ENCODE measurements at places on chromosomes 5 and 9.

DNA sequence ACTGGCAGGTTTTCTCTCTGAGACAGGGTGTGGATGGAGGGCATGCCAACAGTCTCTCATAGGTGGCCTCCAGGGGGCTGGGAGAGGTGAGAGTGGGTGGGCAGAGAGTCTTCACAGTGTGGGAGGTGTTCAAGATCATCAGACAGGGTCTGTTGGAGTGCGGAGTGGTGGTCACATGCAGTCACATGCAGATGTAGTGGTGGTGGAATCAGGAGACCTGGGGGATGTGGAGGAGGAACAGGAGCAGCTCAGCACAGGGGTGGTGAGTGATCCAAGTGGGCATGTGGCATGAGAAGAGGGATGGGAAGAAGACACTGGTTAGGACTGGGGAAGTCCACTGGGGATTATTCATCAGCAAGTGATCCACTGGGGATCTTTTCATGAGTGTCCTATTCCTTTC, 5.8 kb downstream of the GM2A start:
- no peak for DNase-seq

DNA sequence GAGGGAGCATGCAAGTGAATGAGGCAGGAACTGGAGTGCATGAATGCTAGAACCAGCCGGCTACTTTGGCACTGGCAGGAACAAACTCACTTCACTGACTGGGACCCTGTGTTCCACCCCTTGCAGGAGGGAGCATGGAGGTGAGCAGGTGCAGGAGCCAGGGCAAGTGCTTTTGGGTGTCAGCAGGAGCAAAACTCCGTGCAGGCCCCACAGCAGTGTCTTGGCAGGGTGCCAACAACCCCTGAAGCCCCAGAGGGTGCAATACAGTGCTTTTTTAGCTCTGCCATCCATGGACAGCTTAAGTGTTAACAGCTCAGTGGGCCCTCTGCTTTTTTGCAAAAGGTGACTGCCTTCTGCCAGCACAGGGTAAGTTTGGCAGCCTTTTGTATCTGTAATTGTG, 245.8 kb upstream of the PCSK5 start:
- no peak for DNase-seq

DNA sequence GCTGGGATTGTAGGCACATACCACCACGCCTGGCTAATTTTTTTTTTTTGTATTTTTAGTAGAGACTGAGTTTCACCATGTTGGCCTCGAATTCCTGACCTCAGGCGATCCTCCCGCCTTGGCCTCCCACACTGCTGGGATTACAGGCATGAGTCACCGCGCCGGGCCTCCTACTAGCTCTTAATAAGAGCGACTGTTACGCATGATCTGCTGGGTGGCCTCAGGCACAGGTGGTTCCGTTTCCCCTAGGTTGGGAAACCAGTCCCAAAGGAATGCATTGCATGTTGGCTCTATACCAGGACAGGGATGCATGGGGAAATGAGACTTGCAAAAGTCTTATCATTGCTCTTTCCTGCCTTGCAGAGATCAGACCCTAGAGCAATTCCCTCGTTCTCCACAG, 184.7 kb upstream of the PPP1R26 start:
- no peak for DNase-seq

DNA sequence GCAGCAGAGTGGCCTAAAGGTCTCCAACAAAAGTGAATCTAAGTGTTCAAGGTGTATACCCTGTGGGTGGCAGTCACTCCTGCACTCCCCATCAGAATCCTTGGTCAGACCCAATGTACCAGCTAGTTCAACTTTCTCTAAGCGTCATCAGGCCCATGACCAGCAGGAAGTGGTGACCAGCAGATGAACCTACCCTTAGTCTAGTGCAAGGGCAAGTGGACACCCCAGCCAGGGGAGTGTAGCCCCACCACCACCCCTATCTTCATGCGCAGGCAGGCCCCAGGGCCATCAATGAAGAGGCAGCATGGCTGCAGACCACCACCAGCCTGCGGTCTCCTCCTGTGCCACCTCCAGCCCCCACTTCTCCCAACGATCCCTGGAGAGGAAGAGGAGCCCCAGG, 213.1 kb downstream of the AGTPBP1 start:
- DNase-seq: no peak

- no peak for DNase-seq
These were observed 13.6 kb downstream of the LPCAT1 start for GRCh38 chr5:1510151-1510561.

DNA sequence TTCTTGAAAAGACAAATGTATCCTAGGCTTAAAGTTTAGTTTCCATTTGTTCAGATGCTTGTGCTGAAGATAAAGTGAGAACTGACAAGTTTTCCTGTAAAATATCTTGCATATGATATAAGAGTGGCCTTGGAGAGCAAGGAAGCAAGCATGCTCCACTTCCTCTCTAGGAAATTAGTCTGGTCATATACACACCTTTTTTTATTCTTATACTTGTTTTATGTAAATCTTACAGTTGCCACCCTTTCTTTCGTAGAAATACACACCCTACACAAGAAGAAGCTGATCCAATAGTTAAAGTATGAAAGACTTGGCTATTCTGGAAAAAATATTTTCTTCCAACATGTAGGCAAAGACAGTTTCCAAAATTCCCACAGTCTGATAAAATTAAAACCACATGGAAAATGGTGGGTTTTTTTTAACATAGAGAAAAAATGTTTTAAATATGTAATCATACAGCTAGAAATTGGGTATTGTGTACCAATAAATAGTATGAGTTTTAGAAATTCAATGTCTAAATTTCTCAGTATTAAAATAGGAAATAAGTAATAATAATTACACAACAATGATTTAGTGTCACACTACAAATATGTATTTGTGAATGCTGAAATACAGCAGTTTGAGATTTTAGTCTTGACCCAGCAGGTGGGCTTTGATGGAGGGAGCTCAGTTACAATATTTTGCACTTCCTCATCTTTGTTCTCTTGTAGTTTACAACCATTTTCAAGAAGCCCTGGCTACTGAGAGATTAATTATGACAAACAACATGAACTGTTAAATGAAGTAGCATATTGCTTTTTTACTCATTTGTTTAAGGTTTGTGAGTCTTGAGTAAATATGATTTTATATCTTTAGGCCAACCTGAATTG, 185.7 kb upstream of the GNA14 start:
- no peak for DNase-seq

DNA sequence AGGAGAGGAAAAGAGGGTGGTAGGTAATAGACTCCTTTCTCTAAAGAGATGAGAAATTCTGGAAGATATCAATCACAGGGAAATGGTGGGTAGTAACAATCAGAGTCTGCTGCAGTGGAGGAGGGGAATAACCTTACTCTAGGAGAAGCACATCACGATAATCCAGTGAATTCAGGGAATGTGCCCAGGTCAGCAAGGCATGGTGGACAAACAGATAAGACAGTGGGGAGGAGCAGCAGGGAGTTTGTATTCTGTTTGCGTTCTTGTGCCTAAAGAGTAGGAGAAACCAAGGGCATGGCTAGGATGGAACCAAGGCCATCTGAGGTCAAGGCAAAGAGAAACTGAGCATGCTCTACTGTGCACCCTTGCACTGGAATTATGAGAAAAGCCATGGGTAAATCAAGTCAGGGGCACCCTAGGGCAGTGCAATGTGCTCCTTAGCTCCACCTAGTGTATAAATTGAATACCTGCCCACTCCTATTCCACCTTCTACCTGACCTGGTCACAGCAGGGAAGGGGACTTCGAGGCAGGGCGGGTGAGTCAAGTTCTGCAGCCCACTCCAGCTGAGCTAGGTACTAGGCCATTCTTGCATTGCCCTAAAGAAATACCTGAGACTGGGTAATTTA, 31.6 kb downstream of the RETREG1 start:
- DNase-seq: no peak

GRCh38 chr5:80181618-80182211, 74.1 kb downstream of the SERINC5 start:
- DNase-seq: no peak

GRCh38 chr9:19456996-19457692, 48.3 kb downstream of the ACER2 start:
- peak; percentile 18 for DNase-seq

DNA sequence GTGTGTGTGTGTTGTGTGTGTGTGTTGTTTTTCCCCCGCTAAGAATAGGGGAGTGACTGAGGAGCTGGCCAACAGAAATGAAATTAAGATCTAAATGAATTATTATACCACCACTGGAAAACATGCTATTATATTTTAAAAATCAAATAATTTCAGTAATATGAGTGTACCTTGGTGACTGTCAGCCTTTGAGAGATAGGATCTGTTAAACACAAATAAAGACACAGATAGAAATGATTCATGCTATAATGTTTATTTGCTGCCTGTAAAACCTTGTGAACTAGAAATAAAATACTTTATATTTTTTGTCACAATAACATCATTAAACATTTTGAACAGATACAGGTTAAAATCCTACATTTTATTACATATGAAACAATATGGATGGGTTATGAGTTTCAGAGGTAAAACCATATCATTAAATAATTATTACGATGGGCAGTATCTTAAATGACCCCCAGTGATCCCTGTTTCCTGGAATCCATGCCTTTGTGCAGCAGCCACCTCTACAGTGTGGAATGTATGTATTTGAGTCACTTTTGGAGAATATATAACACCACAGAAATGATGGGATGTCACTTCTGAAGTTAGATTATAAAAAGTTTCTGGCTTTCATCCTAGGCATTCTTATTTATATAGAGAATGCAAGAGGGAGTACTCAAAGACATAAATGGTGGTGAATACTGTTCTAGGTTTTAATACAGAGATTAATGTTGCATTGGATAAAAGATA, 617.2 kb downstream of the CDH18 start:
- no peak for DNase-seq

GRCh38 chr5:95669985-95670384, 12.8 kb downstream of the SPATA9 start:
- no peak for DNase-seq

- DNase-seq: no peak
These were observed 69.0 kb upstream of the MSX2 start for GRCh38 chr5:174655351-174655750.

GRCh38 chr5:116454417-116454927, 120.2 kb downstream of the SEMA6A start:
- DNase-seq: no peak

- DNase-seq: no peak
These were observed 327.5 kb downstream of the CHSY3 start for GRCh38 chr5:130231786-130232185.

GRCh38 chr5:63697811-63698210, 264.4 kb downstream of the HTR1A start:
- no peak for DNase-seq

DNA sequence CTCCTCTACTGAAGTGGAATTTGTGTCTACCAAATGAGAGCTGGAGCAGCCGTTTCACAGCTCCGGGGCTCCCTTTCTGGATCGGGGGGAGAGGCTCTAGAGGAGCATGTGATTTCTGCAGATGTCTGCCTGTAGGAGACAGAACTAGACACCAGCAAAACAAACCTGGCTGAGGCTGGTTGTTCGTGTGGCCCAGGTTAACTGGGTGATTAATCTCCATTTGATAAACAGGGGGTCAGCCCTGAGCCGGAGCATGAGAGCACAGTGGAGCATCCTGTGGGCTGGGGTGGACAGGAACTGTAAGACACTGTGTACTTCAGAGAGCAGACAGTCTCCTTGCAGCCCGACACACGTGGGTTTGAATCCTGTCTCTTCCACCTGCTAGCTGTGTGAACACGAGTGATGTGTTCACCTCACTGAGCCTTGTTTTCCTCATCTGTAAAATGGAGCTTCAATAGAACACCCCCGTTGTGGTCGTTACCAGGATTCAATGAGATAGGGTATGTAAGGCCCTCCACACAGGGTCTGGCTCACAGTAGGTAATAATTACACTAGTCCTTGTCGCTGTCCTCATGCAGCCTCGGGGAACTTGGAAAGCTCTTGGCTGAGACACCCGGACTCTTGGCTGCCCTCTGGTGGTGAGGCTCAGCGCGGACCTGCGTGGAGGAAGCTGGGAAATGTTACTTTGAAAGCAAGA, 12.9 kb downstream of the CXCL14 start:
- DNase-seq: peak; percentile 24

- DNase-seq: no peak
These were observed 220.8 kb downstream of the PLK2 start for GRCh38 chr5:58239045-58239444.

GRCh38 chr5:123414974-123415373, 8.2 kb downstream of the CEP120 start:
- no peak for DNase-seq

DNA sequence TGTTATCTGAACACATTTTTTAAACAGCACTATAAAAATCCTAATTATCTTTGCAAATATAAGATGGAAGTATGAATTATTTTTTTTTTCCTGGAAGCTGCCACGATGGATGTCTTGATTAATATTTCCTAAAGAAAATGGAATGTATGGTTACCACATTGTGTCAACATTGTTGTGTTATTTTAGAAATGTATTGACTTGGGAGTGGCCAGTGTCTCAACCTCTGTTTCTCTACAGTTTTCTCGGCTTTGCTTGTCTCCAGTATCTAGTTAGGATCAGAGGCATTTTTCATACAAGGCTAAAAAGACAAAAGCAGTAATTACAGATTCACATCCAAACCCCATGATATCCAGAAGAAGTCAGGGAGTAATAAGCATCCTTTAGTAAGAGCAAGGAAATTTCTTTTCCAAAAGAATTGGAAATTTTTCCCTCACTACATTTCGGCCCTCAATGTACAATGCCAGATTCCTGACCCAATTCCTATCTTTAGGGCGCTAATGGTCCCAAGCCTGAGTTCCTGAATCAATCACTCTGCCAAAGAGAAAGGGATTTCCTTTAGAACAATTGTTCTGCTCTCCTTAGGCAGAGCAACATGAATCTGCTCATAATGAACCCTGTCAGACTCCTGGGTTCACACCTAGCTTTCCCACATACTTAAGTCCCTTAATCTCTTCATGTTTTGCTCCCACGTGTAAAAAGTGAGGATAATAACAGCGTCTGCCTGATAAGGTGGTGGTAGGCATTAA, 111.7 kb downstream of the EDIL3 start:
- DNase-seq: no peak

- no peak for DNase-seq
These were observed 44.3 kb upstream of the SH3PXD2B start for GRCh38 chr5:172498431-172499129.

DNA sequence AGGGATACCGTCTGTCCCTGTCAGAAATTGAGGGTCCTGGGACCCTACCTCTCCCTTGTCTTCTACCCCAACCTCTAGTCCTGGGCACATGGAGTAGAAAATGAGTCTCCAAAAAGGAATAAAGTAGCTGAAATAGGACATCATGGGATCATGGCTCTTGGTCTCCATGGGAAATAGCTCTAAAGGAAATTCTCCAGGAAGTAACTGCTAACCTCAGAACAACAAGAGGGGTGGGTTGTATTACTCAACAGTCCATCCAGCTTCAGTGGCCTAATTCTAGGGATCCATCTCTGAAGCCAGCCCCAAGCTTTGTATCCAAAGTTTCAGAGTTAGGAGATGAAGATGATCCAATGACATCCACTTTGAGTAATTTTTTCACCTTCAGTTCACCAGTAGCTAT, 11.0 kb upstream of the RUSC2 start:
- no peak for DNase-seq

- DNase-seq: no peak
These were observed at the start of gene ST6GALNAC6 for GRCh38 chr9:127899128-127899943. TSS of gene ST6GALNAC6 (minus strand) at chr9:127899603. CDS start at chr9:127897981, 1,622 bp downstream.

GRCh38 chr9:136020206-136020605, 59.0 kb upstream of the UBAC1 start:
- DNase-seq: no peak
